ENCODE measurements at places on chromosomes 5 and 9.

DNA sequence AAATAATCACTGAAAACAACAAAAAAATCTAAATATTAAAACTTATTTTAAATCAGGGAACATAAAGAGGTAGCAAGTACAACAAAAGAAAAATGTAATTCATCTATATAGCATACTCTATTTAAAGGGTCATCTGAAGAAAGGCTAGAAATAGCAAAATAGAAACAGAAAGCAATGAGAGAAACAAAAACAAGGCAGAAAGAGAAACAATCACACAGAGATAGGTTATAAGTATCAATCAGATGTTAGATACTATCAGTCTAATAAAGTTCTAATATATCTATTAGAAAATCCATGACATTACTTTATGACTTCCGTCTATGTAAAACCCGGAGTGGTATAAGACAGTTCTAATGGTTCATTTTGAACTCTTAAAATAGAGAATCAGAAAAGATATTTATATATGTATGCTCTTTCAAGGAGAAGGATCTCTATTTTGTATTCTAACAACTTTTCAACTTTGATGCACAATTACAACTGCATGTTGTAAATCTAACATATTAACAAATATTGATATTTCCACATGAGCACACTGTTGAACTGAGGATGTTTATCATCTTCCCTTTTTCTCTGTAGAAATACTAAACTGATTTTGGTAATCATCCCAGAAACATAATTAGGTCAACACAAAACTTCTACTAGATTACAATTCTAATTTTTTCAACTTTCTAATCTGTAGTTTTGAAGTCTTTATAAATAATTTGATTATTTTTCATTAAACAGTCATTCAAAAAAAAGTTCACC lies 15.8 kb downstream of the RICTOR start:
- no peak for DNase-seq

DNA sequence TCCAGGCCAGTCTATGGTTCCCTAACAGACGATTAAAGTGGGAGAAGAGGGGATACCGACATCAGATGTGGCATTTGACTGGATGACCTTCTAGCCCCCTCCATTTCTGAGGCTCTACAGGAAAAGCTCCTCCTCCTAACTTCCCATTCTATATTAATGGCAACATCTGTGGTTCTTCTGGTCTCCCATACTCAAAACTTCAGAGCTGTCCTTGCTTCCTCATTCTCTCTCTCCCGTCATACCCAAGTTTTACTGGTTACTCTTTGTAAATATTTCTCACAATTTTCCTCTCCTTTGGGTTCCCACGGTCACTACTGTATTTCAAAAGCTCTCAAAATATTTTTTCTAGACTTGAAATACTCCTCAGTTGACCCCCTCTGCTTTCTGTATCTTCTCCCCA lies 36.0 kb upstream of the IL7R start:
- no peak for DNase-seq

GRCh38 chr5:40987349-40987748 lies 78.1 kb downstream of the C7 start:
- DNase-seq: no peak

DNA sequence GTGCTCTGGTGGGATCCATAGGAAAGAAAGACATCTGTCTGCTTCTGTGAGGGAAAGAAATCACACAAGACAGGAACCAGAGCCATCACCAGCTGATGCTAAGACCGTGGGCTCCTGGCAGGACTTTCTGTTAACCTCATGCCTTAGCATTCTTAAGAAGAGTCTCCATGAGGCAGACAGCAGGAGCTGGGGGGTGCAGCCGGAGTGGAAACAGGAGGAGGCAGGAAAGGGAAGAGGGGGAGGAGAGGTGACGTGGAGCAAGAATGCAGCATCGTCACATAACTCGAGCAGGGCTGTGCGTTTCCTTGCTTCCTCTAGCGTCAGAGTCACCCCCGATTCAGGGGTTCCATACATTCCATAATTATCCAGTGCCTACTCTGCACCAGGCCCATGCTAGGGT lies 53.6 kb downstream of the ERGIC1 start:
- DNase-seq: no peak

DNA sequence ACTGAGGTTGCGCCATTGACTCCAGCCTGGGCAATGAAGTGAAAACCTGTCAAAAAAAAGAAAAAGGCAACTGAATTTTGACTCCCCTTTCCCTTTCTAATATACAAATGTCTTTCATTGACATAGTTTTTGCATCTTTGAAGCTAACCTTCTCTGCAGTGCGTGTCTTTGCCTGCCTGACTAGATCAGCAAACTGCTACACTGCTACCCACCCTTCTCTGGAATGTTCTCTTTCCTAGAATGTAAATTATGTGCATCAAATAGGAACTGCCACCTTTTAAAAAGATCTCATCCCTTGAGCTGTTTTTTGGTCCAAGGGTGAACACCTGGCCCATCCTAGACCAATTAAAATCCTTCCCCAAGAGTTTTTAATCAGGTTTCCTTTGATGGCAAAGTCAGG lies 127.6 kb downstream of the SLC28A3 start:
- DNase-seq: no peak

GRCh38 chr5:153517241-153517611 lies 26.8 kb downstream of the GRIA1 start:
- DNase-seq: no peak

- DNase-seq: no peak
Observed at GRCh38 chr5:145936401-145937131, at the start of gene SH3RF2. Gene SH3RF2 (plus strand): TSS chr5:145936578. CDS start chr5:145937929, 1,351 bp downstream.

DNA sequence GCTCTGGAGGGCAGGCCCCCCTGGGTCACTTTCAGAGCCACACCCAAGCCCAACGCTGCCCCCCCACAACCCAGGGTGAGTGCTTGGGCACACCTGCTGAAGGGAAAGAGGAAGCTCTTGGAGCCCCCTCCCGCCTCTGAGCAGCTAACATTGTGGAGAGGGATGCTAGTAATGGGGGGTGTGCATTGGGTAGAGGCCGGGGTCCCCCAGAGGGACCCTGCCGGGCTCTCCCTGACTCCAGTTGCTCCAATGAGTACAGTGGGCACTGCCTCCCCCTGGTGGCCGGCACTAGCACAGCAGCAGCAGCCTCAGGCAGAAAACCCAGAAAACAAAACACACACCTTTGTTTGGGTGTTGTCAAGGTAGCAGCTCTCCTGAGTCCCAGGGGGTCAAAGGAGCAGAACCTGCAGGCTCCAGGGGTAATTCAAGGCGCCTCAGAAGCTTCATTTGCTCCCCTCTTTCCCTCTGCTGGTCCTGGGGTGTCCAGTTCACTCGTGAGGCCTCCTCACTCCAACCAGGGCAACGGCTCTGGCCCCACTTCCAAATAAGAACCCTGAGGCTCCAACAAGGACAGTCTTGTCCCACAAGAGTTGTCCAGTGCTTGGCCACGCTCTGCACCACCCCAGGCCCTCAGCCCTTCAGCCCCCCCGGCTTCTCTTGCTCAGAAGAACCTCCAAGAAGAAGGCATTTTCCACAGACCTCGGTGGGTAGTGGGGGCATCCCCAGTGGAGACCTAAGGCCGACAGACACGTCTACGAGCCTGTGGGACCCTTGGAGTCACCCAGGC lies 16.1 kb downstream of the GBGT1 start:
- peak; percentile 73 for DNase-seq

DNA sequence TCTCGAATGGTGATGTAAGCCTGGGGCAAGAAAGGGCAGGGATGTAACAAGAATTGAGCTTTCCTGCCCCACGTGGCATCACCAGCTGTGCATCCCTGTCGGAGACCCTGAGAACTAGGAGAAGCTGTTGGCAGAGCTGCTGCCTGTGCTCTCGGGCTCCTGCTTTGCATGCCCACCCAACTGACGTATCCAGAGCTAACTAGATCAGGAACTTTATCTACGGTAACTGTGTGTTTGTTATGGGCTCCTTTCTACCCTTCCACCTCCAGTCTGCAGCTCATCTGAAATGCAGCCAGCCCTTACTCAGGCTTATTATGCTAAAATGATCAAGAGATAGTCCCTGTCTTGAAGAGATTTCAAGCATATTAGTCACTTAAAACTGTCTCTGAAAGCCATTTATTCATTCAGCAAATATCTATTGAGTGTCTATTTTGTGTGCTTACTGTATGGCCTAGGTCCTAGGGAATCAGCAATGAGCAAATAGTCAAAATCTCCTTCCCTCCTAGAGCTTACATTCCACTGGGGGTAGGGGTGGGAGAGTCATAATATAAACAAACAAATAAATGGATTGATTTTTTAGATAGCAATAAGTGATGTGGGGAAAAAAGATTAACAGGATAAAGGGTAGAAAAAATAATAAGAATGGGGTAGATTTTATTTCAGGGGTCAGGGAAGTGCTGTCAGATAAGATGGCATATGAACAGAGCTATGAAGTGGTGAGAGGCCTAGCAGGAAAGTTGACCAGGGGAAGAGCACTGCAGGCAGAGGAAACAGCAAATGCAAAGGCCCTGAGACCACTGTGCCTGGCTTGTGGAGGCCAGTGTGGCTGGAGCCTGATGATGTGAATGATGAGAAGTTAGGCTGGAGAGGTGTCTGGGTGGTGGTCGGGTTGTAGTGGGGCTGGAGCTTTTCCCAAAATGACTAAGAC lies 118.2 kb downstream of the GALNT10 start:
- no peak for DNase-seq

- DNase-seq: no peak
Observed at GRCh38 chr5:38921174-38921573, 75.4 kb downstream of the OSMR start.

DNA sequence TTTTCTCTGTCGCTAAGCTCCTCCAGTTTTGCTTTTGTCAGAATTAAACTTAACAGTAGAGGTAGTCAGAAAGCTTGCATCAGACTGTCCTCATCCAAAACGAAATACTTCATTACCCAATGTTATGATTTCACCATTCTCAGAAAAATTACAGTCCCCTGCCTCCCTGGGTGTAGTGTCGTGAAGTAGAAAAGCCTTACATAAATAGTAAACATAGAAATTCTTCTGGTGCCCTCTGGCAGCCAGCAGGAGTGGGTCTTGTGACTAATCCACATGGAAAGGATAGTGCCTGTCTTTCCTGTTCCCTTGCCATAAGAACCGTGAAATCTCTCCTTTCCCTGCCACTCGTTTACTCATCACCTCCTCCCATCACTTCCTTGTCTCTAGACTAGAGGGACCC lies 230.6 kb downstream of the GNA14 start:
- no peak for DNase-seq

- no peak for DNase-seq
Observed at GRCh38 chr5:107340631-107341030, 330.1 kb downstream of the EFNA5 start.

DNA sequence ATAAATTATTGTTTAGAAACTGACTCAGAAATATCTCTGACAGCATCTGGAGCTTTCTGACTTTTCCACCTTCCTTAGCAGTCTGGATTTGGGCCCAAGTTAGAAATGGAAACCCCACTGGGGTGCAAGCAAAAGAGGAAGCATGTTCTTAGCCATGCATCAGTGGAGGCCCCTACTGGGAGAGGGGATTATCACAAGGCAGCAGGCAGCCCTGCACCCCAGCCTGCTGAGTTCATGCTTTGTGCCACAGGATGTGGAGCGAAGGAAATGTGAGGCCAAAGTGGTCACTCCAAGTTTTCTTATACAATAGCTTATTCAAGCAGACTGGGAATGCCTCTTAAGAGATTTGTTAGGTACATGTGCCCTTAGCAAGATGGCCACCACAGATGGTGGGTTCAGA lies 146.5 kb upstream of the TLX3 start:
- DNase-seq: no peak
